NCI-H69 (cell line): ENCODE measurements at places on chromosomes 12 and 14.
A peak's percentile ranks its signal among the peaks of the same experiment; 100 is the strongest.

DNA sequence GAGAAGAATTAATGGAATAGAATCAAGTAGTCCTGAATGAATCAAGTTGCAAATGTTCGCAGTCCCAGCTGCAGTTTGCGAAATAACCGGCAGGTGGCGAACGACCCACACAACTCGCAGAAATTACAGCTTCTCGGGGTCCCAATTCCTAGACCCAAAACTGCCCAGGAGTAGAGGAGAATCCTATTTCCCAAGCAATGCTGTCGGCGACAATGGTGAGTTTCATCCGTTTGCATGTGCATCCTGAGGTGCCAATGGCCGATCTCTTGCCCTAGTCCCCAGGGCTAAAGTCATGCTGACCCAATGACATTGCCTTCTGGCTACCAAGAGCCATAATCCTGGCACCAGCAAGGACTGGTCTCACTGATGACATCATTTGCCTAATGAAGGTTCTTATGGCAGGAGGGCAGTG lies 8.5 kb upstream of the ASCL1 start:
- DNase-seq: peak; percentile 82

DNA sequence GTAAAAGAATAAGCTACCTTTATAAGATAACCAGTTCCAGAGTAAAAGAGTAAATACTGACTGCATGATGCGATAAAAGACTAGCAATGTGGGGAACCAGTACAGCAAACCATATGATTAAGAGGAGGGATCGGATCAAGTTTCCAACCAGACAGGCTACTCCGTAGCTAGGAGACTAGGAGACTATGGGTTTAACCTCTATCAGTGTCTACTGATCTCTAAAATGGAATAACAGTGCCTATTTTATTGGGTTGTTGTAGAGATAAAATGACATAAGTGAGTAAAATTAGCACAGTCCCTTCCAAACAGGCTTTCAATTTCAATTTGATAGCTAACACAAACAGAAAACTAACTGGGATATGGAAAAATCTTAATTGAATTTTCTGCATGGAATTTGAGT lies 76.0 kb downstream of the PAWR start:
- DNase-seq: peak; percentile 35

- peak; percentile 36 for DNase-seq
Measured at GRCh38 chr12:39103552-39104165, 198.3 kb upstream of the CPNE8 start.

DNA sequence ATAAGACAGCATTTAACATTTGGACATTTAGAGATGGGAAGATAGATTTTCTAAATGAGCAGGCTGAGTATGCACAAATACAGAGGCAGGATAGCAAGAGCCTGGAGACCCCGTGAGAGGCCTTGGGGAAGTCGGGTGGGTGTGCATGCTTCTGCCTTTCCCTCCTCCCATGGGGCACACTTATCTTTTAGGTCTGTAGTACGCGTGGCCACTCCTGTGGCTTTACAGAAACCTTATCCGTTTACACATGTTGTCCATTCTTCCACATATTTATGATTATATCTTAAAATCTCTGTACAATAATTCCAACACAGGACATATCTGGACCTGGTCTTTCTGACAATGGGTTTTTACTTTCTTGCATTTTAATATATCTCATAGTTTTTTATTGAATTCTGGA lies 33.6 kb downstream of the GYS2 start:
- no peak for DNase-seq

DNA sequence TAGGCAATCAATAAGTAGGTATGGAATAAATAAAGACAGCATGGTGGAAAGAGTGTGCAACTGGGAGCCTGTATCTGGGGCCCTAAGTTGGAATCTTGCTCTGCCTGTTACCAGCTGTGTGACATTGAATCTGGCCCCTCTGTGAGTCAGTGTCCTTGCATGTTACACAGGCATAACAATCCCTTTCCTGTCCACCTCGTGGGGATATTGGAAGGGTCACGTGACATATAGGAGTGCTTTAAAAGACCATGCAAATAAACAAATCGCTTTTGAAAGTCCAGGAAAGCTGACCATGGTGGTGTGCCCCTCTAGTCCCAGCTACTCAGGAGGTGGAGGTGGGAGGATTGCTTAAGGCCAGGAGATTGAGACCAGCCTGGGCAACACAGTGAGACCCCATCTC lies 51.1 kb upstream of the VRK1 start:
- no peak for DNase-seq

DNA sequence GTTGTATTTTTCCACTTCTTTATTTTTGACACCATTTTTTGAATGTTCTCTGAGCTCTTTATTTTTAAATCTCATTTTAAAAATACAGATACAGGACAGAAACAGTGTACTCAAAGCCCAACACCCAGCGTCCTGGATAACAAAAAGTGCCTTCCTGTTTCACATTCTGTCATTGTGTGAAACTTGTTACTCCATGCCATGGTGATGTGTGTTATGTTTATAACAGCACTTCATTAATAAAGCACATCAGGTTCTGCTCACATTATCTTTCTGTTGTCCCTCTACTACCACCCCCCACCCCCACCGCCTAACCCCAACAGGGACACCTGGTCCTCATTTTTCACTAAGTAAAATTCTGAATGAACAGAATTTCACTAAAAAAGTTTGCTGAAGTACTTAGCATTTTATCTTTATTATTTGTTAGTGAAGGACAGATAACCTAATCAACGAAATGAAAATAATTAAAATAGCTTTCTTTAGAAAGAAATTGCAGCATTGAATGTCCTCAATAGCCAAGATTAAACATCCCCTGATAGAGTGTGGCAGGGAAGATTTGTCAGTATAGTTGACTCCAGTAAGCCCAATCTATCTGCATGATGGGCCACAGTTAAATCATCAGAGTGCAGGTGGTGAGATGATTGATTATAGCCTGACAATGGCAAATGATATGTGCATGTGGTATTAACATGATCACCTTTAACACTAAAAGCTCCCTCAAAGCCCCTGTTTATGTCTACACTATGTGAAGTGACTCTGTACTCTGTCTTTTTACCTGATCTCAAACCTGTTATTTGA lies 153.9 kb downstream of the ACSS3 start:
- DNase-seq: peak; percentile 89

DNA sequence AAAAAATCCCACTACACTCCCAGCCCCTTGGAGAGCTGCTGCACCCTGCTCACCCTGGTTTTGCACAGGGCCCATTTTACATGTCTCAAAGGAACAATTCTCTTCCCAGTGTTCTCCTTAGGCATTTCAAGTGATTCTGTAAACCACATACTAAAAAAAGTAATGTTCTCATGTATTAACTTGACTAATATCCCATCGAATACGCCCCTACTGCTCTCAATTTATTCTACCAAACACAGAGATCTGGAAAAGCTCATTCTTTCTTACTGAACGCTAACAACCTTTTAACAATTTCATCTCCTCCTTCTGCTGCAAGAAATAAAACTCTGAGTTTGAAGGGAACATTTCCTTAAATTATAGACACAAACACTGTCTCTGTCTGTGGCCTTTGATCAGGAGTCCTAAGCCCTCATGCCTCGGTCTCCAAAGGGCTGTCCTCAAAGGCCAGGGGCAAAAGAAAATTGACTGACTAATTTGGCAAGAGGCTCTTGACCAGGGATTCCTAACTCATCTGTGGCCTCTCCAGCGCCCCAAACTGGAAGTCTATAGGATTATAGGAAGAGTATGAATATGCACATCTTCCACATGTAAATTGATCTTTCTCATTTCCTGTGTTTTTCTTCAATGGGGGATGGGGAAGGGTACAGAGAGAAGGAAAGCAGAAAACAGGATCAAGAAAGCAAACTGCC lies 17.1 kb upstream of the TSPAN11 start:
- peak; percentile 66 for DNase-seq

GRCh38 chr14:89205137-89205740 lies 211.8 kb downstream of the FOXN3 start:
- DNase-seq: no peak

DNA sequence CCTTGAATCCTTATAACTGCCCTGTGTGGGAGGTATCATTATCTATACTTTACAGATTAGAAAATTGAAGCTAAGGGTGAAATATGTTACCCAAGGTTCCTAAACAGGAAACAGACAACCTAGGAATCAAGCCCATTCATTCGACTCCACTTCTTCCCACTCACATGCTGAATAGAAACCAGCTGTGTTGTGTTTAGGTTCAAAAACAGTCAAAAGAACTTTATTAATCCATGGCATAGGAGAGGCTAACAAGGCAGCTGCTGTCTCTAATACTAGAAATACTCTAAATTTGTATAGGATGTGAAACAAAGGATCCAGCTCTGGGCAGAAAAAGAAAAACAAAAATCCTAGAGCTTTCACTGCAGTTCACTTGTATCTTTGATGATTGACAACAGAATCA lies 9.9 kb downstream of the AMDHD1 start:
- no peak for DNase-seq

GRCh38 chr12:99035803-99036202 lies 390.7 kb downstream of the APAF1 start:
- DNase-seq: no peak

- DNase-seq: no peak
Measured at GRCh38 chr12:28507033-28507432, 316.8 kb downstream of the CCDC91 start.

- peak; percentile 91 for DNase-seq
Measured at GRCh38 chr12:67426067-67426466, 156.9 kb downstream of the CAND1 start.

GRCh38 chr14:94171208-94171607 lies 2.9 kb upstream of the PPP4R4 start:
- peak; percentile 73 for DNase-seq

DNA sequence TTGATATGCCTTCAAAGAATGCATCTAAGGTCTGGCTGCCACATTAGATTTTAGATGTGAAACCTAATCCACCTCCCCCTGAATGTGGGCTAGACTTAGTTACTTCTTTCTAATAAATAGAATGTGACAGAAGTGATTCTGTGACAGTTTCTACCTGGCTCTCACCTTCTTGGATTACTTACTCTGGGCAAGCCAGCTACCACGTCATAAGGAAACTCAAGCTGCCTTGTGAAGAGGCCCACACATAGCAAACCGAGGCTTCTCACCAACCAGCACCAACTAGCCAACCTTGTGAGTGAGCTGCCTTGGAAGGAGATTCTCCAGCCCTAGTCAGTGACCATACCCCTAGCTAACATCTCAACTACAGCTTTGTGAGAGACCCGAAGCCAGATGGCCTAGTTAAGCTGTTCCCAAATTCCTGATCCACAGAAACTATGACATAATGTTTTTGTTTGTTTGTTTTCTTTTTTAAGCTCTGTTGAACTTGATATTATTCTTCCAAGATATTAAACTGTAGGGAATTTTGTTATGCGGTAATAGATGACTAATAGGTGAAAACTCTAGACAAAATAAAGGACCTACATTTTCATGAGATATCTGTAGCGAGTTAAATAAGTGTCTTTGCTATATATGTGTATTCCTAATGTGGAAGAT lies 6.2 kb downstream of the GPR19 start:
- DNase-seq: no peak

GRCh38 chr12:50026691-50027090 lies 1.4 kb upstream of the RACGAP1 start:
- DNase-seq: no peak

DNA sequence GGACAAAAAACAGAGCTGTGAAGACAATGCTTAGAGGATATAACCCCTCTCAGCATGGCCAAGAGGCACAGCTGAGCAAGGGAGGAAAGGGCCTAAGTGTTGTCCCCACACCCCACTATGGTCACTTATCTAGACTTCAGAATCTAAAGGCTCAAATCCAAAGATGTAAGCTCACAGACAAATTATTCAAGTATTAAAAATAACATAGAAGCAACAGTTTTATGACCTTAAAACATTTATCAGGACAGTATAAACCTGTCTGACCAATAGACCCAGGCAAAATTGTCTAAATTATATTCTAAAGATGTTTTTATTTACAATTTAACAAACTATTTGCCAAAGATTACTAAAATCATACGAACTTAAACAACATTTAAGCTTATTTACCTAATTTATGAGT lies 28.1 kb upstream of the PRICKLE1 start:
- no peak for DNase-seq

DNA sequence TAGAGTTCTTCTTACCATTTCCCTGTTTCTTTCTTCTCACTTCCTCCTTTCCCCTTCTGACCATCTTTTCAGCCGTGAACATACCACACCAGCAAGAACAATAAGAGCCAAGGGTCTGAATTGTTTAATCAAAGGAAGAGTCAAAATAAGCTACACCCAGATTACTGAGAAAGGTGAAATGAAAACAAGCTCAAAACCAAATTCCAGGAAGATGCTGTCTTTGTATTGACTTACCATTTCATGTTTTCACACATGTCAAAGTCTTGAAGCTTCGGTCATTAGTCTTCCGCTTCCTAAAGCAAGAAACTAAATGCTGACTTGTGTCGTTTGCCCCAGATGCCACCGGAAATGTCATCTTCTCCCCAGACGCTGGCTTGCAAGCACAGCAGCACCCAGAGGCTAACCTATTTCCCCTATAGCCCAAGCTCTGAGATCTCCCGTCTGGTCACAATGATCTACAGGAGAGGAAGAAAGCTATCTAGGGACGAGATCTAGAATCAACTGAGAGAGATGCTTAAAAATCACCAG lies 136.5 kb upstream of the AMIGO2 start:
- no peak for DNase-seq
